Stimulated activated CD8-positive, alpha-beta memory T cell treated with anti-CD3 and anti-CD28 coated beads, Interleukin-12 subunit alpha, Interleukin-12 subunit beta, amount 100 ng/mL, for 4 hours (primary cell): ENCODE measurements at places on chromosomes 2 and 18.
A peak's percentile ranks its signal among the peaks of the same experiment; 100 is the strongest.

- peak; percentile 44 for DNase-seq
These were observed 405 bp downstream of the PPP3R1 start for GRCh38 chr2:68251855-68252399.

- no peak for DNase-seq
These were observed 22.1 kb upstream of the COL6A3 start for GRCh38 chr2:237435844-237436587.

- DNase-seq, result no peak
These were observed 69.9 kb upstream of the SLC1A4 start for GRCh38 chr2:64919261-64919660.

DNA sequence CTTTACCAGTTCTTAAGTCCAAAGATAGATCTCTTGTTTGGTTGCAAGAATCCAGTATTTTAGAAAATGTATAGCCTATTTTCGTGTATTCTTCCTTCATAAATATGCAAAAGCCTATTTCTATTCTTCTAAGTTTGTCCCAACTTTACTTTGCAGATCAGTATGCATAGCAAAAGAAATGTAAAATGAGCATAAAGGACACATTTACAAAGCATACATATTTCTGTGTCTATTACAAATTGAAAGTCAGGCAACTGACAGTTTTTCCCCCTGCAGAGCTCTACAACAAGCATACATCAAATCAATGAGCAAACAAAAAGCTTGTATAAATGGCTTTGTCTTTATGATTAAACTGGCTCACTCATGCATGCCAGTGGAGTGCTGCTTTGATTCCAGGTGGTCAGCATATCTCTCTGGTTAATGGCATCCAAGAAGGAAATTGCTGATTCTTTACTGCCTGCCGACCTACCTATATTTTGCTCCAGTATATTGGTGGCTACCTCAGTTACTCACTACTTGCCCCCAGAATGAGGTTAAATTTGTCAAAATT lies 10.0 kb upstream of the VPS54 start:
- no peak for DNase-seq

DNA sequence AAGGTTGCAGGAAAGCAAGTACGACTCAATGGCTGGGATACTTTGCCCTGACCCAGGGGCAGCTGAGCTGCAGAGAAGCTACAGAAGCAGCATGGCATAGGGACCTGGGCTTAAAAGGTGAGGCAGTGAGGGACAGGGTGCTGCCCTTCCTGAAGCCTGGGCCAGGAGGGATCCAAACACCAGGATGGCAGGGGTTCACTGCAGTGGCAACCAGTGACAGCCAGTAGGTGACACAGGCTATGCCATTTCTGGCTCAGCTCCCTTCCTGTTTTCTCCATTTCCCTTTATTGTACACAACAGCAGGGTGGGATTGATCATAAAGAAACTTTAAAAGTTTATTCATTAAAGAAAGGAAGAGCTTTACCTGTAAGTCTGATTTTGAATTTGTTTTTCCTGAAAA lies 48.8 kb downstream of the CABYR start:
- no peak for DNase-seq
